ENCODE measurements at places on chromosomes 13 and 19. TPM values are rescaled to one million over a fixed set of nuclear protein-coding genes. Genes with fewer than 3 reads are reported as not detected.
A peak's percentile ranks its signal among the peaks of the same experiment; 100 is the strongest.

MBD3L3 gene
- polyA plus RNA-seq = not detected

ANGPTL4 gene
- polyA plus RNA-seq = not detected

SF3A2 gene
- polyA plus RNA-seq = 6.2 TPM

ATP12A gene
- not detected for polyA plus RNA-seq

MYBPC2 gene
- not detected for polyA plus RNA-seq

ADGRE3 gene
- polyA plus RNA-seq = not detected

MED16 gene
- 112 TPM for polyA plus RNA-seq

SYNGR4 gene
- not detected for polyA plus RNA-seq

HDGFL2 gene
- 7.3 TPM for polyA plus RNA-seq

GRCh38 chr19:12495002-12495802 is 10.6 kb upstream of the ZNF709 start:
- peak; percentile 90 for DNase-seq

GRCh38 chr13:30333616-30334015 is 26.3 kb upstream of the KATNAL1 start:
- DNase-seq = no peak

DNA sequence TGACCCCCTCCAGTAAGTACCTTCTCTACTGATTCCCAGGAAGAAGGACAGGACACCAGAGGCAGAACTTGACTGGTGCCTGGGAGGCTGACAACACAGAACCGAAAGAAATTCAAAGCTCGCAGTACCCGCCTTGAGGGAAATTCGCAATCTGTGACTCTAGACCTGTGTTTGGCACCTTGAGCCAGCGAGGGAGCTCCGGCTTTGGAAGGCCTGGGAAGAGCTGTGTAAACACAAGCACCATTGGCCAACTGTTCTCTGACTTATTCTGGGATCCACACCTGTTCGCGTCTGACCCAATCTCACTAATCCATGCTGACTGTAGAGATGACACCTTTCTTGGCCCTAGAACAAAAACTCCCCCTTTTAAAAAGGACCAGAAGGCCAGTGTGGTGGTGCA is 50.7 kb downstream of the CEBPG start:
- DNase-seq = no peak

- no peak for DNase-seq
Observed at GRCh38 chr13:53285896-53286430, 257.4 kb downstream of the OLFM4 start.

DNA sequence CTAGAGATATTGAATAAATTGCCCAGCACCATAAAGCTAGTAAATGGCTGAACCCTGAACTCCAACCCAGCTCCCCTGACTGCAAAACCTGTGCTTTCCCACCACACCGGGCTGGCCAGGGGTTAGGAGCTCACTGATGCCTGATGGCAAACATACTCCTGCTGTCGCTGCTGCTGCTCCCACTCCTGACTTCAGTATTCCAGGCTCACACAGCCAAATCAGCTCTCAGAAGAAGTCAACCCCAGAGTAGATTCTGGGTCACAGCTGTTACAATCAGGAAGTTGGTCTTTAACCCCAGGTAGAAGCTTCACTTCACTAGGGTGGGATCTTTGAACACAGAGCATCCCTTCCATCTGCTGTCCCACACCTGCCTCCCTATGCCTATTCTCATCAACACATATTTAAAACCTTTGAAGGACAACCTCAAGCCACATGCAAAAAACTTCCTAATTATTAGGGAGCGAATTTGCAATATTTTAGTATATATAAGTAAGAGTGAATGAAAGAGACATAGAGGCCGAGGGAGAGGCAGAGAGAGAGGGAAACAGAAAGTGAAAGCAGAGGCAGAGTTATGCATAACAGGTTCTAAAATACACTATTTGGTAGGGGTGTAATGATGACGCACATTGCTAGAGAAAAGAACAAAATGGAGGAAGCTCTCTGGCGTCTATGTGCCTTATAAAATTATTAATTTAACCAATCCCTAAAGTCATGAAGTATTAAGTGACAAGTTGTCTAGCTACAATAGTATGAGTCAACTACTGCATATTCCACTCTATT is 99.4 kb upstream of the SERP2 start:
- peak; percentile 83 for DNase-seq

DNA sequence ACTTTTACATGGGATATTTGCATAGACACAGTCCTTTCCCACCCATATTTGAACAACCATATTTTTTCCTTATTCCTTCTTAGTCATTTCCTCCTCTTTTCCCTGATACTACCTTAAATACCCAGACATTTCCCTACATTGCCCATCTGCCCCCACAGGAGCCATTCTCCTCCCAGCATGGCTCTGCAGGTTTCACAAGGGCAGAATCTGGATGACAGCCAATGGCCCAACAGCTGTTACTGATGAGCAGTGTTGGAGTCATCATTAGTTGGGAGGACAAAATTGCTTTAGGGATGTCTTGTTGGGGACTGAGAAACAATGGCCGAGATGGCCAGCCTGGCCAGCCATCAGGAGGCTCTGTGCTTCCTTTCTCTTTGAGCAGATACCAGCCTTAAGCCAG is 209.5 kb downstream of the KLF5 start:
- no peak for DNase-seq

DNA sequence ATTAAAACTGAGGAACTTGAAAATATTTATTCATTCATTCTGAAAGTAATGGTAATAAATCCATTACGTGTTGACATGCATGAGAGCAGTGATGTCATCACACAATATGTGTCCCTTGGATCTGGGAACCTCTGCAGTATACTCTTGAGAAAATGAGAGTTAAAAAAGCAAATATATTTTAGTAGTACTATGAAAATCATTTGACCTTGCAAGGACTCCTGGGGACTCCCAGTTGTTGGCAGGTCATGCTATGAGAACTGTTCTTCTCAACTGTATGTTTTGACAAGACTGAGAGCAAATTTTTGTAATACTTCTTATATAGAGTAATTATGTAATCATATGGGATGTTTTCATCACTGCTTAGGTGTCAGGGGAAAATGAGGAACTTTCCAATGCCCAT is 249.4 kb downstream of the PCCA start:
- no peak for DNase-seq

DNA sequence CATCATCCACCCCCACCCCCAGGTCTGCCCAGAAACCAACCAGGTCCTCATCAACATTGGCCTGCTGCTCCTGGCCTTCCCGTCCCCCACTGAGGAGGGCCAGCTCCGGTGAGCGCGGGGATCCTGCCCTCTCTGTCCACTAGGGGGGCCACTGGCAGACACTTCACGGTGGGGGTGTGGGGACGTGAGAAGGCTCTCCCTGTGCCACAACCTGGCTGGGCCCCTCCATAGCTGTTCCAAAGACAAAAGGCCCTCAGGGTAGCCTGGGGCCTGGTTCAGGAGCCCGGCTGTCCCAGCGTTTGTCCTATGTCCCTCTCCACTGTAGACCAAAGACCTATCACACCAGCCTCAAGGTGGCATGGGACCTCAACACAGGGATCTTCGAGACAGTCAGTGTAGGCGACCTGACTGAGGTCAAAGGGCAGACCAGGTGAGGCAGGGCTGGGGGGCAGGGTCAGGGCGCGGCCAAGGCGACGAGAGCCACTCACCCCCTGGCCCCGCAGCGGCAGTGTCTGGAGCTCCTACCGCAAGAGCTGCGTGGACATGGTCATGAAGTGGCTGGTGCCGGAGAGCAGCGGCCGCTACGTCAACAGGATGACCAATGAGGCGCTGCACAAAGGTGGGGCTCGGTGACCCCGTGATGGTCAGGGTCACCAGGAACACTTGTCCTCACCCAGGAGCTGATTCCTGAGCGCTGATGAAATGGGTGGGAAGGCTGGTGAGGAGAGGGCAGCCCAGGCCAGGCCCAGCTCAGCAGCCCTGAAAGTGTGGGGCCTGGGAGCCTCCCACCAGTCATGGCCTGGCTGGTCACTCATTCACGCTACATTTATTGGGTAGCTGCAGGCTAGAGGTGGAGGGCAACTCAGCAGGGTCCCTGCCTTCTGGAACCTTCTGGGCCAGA is 7.9 kb downstream of the DCAF15 start:
- peak; percentile 26 for DNase-seq

DNA sequence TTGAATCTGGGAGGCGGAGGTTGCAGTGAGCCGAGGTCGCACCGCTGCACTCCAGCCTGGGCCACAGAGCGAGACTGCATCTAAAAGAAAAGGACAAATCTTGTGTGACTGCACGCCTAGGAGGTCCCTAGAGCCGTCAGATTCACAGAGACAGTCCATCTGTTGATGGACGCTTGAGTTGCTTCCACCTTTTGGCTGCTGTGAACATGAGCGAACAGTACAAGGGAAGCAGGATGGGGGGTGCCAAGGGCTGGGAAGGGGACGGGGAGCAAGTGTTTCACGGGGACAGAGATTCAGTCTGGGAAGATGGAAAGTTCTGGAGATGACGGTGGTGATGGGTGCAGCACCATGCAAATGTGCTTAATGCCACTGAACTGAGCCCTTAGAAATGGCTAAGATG is 78.7 kb downstream of the GNG7 start:
- no peak for DNase-seq
